ENCODE measurements at places on chromosomes 12 and 14.

DNA sequence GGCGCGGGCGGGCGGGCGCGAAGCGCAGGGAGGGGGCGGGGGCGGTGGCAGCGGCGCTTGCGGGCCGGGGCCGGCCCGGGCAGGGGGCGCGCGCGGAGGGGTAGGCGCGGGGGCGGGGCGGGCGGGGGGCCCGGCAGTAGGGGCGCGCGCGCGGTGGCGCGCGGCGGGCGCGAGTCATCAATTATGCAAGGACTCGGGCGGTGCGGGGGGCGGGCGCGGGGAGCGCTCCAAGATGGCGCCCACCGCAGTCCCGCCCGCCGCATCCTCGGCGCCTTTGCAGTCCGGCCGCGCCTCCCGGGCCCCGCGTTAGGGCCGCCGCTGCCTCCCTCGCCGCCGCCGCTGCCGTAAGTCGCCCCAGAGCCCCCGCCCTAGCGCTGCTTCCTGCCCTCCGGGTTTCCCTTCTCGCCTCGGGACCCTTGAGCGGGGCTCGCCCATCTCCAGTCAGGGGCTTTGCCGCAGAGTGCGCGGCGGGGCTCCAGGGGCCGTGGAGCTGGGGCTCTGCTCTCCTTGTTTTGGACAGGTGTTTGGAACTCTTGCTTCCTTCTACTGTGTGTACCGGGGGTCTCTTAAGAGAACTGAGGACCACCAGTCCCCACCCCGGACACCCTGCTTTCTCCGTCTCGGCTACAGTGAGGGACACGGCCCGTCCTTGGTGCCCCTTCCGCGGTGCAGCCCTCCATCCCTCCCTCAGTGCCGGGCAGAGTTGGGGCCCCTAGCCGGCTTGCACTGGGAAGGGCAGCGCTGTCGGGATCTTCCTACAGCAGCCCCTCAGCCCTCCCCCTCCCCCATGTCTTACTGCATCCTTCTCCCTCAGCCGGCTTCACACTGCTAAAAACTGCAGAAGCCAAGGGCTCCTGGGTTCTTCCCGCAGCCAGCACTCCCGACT lies at the start of gene SCN8A:
Gene SCN8A (plus strand): TSS at position 218 of the 886 bp plus-strand sequence. CDS start 71,585 bp downstream, outside the sequence.
- peak; percentile 82 for DNase-seq

GRCh38 chr14:77707355-77707723 lies 484 bp downstream of the ALKBH1 start:
- DNase-seq, result peak; percentile 49

DNA sequence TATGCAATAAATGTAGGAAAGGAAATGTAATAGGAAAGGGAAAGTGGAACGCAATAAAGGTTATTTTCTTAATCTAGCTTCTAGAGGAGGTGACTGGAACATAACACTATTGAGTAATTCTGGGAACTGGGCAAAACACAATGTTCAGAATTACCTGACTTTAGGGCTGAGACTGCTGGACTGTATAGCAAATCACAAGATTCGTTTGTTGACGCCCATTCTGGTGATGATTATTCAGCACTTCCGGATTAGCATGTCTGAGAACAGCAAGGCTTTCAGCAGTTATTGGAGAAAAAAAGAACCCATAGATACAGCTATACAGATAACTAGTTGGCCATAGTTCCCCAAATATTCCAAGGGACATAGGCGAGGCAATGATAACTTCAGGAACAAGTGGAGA lies 2.3 kb upstream of the KLRD1 start:
- DNase-seq, result no peak

DNA sequence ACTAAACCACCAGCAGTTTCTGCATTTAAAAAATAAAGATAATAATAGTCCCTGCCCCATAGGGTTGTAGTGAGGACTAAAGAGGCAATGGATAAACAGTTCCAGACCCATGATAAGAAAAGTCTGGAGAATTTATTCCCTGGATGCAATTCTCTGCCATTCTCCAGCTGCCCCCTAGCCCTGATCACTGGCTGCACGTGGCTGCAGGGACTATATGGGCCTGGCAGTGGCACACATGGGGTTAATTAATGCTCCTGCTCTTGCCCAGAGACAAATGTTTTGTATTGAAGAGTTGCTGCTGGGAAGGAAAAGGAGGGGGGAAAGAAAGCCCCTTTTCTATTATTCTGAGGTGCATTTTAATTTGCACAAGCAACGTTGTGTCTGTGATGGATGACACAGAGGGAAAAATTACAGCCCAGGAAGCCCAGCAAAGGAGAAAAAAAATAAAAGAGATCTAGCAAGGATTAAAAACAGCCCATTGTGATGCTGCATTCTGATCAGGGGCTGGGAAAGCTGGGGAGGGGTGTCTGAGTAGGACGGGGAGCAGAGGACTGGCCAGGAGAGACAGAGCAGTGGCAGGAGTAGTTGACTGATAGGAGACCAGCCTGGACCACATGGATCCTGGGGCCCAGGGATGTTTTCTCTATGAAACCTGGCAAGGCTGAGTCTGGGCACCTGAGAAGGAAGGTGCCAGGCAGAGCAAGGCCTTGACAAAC lies 149.3 kb downstream of the ESRRB start:
- DNase-seq, result no peak

DNA sequence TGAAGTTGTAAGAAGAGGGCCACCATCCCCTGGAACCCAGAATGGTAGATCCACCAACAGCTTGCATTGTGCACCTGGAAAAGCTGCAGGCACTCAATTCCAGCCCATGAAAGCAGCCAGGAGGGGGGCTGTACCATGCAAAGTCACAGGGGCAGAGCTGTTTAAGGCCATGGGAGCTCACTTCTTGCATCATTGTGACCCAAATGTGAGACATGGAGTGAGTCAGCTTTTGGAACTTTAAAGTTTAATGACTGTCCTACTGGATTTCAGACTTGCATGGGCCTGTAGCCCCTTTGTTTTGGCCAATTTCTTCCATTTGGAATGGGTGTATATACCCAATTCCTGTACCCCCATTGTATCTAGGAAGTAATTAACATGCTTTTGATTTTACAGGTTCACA lies 50.8 kb downstream of the SLC16A7 start:
- DNase-seq, result no peak

DNA sequence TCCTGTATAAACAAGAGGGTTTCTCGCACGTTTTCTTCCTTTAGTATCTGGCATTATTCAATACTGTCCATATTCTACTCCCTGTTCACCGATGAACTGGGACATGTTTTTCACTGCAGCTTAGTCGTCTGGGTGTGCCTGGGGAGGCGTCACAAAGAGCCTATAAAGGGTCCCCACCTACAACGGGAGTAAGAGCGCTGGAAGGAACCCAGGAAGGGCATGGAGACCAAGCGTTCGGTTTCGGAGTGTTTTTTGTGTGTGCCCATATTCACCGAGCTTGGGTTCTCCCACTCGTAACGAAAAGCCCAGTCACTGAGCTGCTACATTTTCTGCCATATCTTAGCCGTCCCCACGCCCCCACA lies 592 bp upstream of the USP15 start:
- peak; percentile 92 for DNase-seq

DNA sequence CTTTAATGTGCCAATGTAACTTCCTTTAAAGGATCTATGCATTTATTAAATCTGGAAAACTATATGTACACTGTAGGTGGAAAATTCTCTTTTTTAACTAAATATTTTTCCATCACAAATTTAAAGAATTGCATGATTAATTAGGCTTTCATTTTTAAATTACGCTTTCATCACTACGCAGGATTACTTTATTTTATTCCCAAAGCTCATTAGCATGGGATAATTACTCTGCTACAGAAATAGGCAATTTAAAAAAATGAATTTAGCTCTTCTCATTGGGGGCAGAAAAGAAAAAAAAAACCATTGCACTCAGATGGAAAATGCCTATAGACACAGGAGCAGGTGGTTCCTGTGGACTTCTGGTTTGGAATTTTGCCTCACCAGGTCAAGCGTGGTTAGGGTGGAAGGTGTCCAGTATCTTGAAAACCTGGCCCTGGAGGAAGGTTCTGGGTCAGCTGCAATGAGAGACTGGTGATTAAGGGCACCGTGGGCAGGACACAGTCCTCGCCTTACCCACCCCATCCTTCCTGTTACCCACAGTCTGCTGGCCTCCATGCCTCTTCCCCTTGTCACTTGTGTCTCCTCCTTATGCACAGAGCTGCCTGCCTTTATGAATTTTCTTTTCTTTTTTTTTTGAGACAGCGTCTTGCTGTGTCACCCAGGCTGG lies 17.3 kb upstream of the RIN3 start:
- DNase-seq, result no peak

GRCh38 chr12:30753751-30754382 lies 884 bp downstream of the CAPRIN2 start:
- no peak for DNase-seq

GRCh38 chr12:3790642-3791041 lies 37.7 kb upstream of the CRACR2A start:
- no peak for DNase-seq

GRCh38 chr12:53254816-53255545 lies 13.1 kb upstream of the ESPL1 start:
- no peak for DNase-seq

DNA sequence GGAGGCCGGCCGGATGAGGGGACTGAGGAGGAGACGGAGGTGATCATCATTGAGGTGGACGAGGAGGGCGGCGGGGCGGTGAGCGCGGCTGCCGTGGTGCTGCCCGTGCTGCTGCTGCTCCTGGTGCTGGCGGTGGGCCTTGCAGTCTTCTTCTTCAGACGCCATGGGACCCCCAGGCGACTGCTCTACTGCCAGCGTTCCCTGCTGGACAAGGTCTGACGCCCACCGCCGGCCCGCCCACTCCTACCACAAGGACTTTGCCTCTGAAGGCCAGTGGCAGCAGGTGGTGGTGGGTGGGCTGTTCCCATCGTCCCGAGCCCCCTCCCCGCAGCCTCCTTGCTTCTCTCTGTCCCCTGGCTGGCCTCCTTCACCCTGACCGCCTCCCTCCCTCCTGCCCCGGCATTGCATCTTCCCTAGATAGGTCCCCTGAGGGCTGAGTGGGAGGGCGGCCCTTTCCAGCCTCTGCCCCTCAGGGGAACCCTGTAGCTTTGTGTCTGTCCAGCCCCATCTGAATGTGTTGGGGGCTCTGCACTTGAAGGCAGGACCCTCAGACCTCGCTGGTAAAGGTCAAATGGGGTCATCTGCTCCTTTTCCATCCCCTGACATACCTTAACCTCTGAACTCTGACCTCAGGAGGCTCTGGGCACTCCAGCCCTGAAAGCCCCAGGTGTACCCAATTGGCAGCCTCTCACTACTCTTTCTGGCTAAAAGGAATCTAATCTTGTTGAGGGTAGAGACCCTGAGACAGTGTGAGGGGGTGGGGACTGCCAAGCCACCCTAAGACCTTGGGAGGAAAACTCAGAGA lies 9.6 kb downstream of the MMP14 start:
- DNase-seq, result no peak

GRCh38 chr12:80087486-80088213 lies 11.7 kb upstream of the OTOGL start:
- no peak for DNase-seq

DNA sequence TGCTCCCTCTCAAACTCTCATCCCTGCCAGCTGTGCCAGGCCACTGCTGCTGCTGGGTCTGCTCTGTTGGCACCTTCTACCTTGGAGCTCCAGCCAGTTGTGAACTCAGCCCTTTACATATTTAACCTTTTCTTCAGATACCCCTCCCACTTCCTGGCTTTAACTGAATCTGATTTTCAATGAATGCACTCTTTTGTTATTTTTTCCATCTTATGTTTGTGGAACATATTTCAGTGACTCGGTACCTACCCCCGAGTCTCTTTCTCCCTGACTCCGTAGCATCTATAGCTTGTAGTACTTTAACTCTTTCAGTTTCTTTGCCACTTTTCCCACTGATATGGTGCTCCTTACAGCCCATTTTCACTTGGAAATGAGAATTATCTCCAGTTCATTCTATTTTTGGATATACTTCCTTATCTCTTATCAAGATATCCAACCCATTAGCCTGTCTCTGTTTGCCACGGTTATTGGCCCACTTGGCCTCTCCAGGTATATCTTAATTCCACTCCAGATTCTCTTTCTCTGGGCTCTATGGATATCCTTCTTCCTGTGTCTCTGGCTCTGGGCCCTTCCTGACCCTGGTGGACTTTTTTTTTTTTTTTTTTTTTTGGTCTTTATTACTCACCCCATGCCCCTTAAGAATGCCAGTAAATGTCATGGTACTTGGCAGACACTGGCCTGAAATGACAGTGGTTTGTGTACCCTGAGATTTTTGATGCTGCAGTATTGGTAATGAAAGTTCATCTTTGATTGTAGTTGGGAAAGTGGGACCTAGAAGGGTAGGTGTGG lies 62.7 kb downstream of the PELI2 start:
- no peak for DNase-seq

- no peak for DNase-seq
Measured at GRCh38 chr12:25352083-25352918, 101.6 kb upstream of the KRAS start.

GRCh38 chr14:103737432-103738045 lies 21.9 kb downstream of the ZFYVE21 start:
- DNase-seq, result no peak

GRCh38 chr12:130835011-130835410 lies 4.0 kb downstream of the STX2 start:
- DNase-seq, result no peak

DNA sequence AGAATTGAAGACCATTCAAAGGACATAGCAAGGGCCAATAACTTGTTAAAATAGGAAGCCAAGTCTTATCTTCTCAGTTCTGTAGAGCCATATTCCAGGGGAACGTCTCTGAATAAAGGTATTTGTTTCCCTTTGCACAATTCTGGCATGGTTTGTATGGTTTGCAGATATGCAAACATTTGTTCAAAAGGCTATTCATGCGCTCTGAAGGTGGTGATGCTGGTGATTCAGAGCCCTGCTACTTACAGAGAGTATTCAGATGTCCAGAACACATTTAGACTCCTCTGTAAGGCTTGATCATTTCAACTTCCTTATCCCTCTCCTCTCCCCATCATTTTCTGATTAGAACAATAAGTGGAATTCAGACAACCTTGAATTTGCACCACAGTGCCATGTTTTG lies 35.9 kb downstream of the SLC4A8 start:
- no peak for DNase-seq

DNA sequence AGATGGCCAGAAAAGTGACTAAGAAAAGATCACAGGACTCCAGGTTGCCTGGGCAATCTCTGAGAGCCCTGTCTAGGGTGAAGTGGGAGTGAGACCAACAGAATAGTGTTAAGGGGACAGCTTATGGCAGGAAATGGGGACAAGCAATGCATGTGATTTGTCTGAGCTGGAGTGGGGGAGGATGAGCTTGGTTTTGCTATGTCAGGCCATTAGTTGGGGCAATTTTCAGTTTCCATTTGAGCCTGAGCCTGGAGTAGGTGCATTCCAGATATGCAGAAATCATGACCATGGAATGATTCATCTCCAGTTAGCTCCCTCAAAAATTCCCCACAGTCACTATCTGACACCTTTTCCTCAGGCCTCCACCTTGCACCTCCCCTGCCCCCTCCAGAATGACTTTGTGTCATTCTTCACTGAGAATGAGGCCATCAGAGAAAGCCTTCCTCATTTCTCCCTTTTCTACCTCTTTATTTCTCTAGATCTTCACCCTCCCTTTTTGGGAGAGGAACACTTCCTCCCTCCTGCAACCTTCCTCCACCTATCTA lies 150.9 kb upstream of the PLEKHG7 start:
- DNase-seq, result no peak

Measured in NCI-H2171 treated with DMSO at 0.1 percent for 48 hours (cell line).